ENCODE measurements at places on chromosomes 7 and 10. TPM values are rescaled to one million over a fixed set of nuclear protein-coding genes. Genes with fewer than 3 reads are reported as not detected.

The KCNH2 gene
- 3.0 TPM for polyA plus RNA-seq

The POM121L12 gene
- polyA plus RNA-seq = not detected

The TMEM184A gene
- polyA plus RNA-seq = 0.13 TPM

The CD36 gene
- 55.4 TPM for polyA plus RNA-seq

The MACC1 gene
- polyA plus RNA-seq = not detected

The NACAD gene
- 4.1 TPM for polyA plus RNA-seq

The CREM gene
- 40.9 TPM for polyA plus RNA-seq

The WNT2 gene
- 1.2 TPM for polyA plus RNA-seq

The SH2D4B gene
- polyA plus RNA-seq = 0.10 TPM

DNA sequence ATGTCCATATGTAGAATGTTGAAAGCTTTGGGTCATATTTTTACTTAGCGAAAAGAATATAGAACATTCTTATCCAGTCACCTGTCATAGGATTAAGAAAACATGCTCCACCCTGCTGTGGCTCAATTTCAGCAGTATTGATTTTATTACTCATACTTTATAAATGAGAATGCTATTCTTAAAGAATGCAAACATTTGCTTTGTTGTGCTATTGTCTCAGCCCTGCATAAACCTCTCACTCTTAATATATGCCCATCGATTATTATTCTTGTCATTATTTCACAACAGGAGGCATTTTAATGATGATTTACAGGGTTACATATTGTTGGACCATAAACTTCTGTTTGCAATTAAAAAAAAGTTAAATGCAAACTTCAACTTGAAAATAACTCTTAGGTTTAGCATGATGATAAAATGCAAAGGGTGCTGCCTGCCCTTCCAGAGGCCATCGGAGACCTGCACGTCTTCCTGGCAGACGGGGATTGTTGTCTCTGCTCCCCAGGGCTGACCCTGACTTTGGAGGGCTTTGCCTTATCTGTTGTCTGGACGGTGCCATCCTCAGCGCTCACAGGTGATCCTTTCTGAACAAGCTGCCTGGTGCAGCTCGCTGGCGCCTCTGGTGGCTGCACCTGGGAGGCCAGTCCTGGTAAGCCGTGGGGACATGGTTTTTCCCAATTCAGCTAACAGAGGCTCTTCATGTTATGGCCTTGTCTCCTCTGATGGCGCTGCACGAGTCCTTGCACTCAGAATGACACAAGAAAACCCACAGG is 50.0 kb upstream of the SHH start:
- no peak overlapping the region for H3K4me3 ChIP-seq
- H3K27ac ChIP-seq = no peak overlapping the region
- no peaks in the 10 kb centered on the region for H3K27me3 ChIP-seq
- no peaks in the 10 kb centered on the region for H3K4me1 ChIP-seq

- H3K4me3 ChIP-seq = no peak overlapping the region
- no peak overlapping the region for H3K27ac ChIP-seq
- H3K36me3 ChIP-seq = no peaks in the 10 kb centered on the region
- no peaks in the 10 kb centered on the region for H3K27me3 ChIP-seq
- H3K4me1 ChIP-seq = no peaks in the 10 kb centered on the region
Measured at GRCh38 chr7:21986096-21986495, 40.4 kb upstream of the CDCA7L start.

- peaks cover 8% of the 10 kb centered on the region for H3K4me1 ChIP-seq
- no peak overlapping the region for H3K27ac ChIP-seq
- no peak for DNase-seq
- H3K4me3 ChIP-seq = no peak overlapping the region
Measured at GRCh38 chr10:70293169-70293843, 9.5 kb upstream of the NPFFR1 start.

- no peak for DNase-seq
- H3K27ac ChIP-seq = no peak overlapping the region
- no peaks in the 10 kb centered on the region for H3K36me3 ChIP-seq
- H3K27me3 ChIP-seq = no peaks in the 10 kb centered on the region
Measured at GRCh38 chr7:109751241-109751640, 1181.6 kb downstream of the DNAJB9 start.

- no peaks in the 10 kb centered on the region for H3K27me3 ChIP-seq
- H3K36me3 ChIP-seq = no peaks in the 10 kb centered on the region
- H3K4me3 ChIP-seq = peak overlapping the region; percentile 71
- H3K27ac ChIP-seq = peak overlapping the region; percentile 42
Measured at GRCh38 chr10:94402843-94403379, 570 bp downstream of the TBC1D12 start.

DNA sequence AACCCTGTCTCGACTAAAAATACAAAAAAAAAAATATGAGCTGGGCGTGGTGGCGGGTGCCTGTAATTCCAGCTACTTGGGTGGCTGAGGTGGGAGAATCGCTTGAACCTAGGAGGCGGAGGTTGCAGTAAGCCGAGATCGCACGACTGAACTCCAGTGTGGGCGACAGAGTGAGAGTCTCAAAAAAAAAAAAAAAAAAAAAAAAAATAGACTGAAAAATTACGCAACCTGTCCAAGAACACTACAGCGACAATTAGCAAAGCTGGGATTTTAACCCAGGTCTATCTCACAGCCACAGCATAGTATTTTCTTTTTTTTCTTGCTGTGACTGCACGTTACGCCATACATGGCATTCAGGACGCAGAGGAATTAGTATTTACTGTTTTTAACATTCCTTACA is 1.1 kb upstream of the RABGEF1 start:
- peak overlapping the region; percentile 99 for H3K4me3 ChIP-seq
- no peak overlapping the region for H3K27ac ChIP-seq
- no peaks in the 10 kb centered on the region for H3K27me3 ChIP-seq
- no peaks in the 10 kb centered on the region for H3K36me3 ChIP-seq
- peaks cover 5% of the 10 kb centered on the region for H3K4me1 ChIP-seq

GRCh38 chr10:126640401-126640800 is 30.1 kb downstream of the C10orf90 start:
- H3K4me3 ChIP-seq = no peak overlapping the region
- H3K4me1 ChIP-seq = no peaks in the 10 kb centered on the region
- H3K27ac ChIP-seq = no peak overlapping the region
- H3K36me3 ChIP-seq = no peaks in the 10 kb centered on the region
- H3K27me3 ChIP-seq = no peaks in the 10 kb centered on the region

GRCh38 chr7:142718313-142718712 is 31.0 kb upstream of the PRSS1 start:
- no peak overlapping the region for H3K4me3 ChIP-seq
- no peaks in the 10 kb centered on the region for H3K36me3 ChIP-seq
- H3K27me3 ChIP-seq = no peaks in the 10 kb centered on the region
- H3K4me1 ChIP-seq = peaks cover 2% of the 10 kb centered on the region
- H3K27ac ChIP-seq = no peak overlapping the region

GRCh38 chr7:101582971-101583370 is 46.1 kb downstream of the MYL10 start:
- H3K27ac ChIP-seq = no peak overlapping the region
- no peak for DNase-seq
- H3K4me1 ChIP-seq = no peaks in the 10 kb centered on the region
- no peaks in the 10 kb centered on the region for H3K36me3 ChIP-seq
- H3K4me3 ChIP-seq = no peak overlapping the region

DNA sequence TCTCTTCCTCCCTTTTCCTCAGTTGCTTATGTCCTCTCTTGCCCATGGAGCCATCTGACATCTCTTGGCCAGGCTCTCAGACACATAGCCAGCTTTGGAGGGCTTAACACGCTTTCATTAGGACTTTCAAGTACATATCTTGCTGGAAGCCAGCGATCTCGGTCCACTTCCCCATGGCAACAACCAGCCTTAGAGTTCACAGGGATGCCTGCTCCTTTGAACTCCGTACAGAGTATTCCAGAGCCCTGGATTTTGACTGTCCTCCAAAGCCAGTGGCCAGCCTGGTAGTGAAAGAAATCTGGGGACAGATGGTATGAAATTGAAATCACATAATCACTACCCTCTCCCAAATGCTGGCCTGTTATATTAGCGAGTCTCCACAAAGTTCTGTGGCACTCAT is 370.5 kb upstream of the NPVF start:
- no peak for DNase-seq
- H3K4me3 ChIP-seq = no peak overlapping the region
- H3K27me3 ChIP-seq = no peaks in the 10 kb centered on the region
- H3K4me1 ChIP-seq = no peaks in the 10 kb centered on the region
- H3K27ac ChIP-seq = no peak overlapping the region

- no peaks in the 10 kb centered on the region for H3K27me3 ChIP-seq
- no peak overlapping the region for H3K27ac ChIP-seq
- no peak overlapping the region for H3K4me3 ChIP-seq
- H3K4me1 ChIP-seq = no peaks in the 10 kb centered on the region
- no peaks in the 10 kb centered on the region for H3K36me3 ChIP-seq
Measured at GRCh38 chr7:100275120-100275519, 32.4 kb upstream of the SPDYE3 start.

DNA sequence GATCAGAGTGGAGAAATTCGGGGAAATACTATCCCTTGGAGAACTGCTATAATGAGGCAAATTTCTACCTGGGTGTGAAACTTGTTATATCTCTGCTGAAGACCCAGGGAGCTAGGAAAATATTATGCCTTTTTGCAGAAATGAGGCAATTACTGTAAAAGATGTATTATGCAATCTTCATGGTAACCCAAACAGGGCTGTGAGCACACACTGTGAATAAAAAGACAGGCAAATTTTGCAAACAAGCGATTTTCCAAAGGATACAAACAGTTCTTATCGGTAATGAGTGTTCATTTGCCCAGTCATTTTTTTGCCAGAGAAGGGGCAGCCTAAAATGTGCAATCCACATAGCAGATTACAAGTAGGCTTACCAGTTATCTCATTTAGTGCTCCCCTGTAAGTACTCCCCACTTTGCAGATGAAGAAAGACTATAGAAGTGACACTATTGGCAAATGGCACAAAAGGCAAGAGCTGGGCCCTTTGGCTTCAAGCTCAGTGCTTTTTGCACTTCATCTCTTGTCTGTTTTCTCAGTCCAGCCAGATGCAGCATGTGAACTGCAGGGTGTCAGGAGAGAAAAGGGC is 205.8 kb downstream of the HECW1 start:
- no peaks in the 10 kb centered on the region for H3K27me3 ChIP-seq
- DNase-seq = no peak
- H3K27ac ChIP-seq = no peak overlapping the region
- no peak overlapping the region for H3K4me3 ChIP-seq
- no peaks in the 10 kb centered on the region for H3K36me3 ChIP-seq

- H3K36me3 ChIP-seq = no peaks in the 10 kb centered on the region
- DNase-seq = peak; percentile 83
- H3K27ac ChIP-seq = peak overlapping the region; percentile 64
- no peak overlapping the region for H3K4me3 ChIP-seq
- H3K4me1 ChIP-seq = peaks cover 43% of the 10 kb centered on the region
- no peaks in the 10 kb centered on the region for H3K27me3 ChIP-seq
Measured at GRCh38 chr10:125016611-125017202, 74.8 kb downstream of the ZRANB1 start.

DNA sequence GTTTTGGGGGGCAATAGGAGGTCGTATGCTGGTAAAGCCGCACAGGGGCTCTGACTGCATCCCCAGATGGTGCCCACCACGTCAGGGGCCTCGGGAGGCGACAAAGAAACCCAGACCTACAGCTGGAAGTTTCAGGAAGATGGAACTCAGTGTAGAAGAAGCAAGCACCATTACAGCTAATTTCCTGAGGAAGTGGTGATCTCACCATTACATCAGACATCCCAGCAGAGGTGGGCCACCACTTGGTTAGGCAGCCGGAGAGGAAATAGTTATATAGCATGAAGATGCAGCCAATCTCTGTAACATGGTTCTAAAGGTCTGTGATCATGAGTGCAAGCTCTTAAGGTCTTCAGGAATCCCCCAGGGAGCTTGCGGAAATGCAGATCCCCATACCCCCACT is 127.3 kb upstream of the PCBD1 start:
- no peak overlapping the region for H3K27ac ChIP-seq
- H3K36me3 ChIP-seq = no peaks in the 10 kb centered on the region
- no peaks in the 10 kb centered on the region for H3K4me1 ChIP-seq
- H3K27me3 ChIP-seq = no peaks in the 10 kb centered on the region
